Tongue (tissue), 3 donors: ENCODE measurements at places on chromosomes 7 and 10. TPM values are rescaled to one million over a fixed set of nuclear protein-coding genes. Genes with fewer than 3 reads are reported as not detected.

GRCh38 chr10:5076615-5077014 is 17.6 kb upstream of the AKR1C3 start:
- no peak for DNase-seq

DNA sequence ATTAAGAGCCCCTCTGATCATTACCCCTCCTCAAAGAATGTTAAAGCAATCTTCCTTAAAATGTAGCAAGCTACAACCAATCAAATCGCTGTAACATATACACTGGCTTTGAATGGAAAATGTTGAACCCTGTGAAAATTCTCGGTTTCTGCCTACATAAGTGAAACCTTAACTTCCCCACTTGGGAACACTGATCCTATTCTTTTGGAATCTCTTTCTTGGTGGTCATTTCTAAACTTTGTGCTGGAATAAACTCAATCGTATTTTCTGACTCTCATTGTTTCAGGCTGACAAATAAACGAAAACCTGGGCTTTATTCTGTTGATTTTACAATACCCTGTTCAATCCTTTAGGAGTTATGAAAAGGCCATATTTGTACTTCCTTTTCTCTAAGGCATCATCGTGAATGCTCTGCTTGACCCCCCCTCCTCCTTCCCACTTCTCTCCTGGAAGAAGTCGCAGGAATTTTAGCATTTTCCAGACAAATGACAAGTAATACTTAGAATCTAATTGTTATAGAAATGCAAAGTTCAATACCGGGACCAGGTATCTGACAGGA is 155.1 kb upstream of the FAM13C start:
- peak; percentile 73 for DNase-seq

GRCh38 chr7:66697449-66698438 is 42.8 kb upstream of the RABGEF1 start:
- peak; percentile 45 for DNase-seq

DNA sequence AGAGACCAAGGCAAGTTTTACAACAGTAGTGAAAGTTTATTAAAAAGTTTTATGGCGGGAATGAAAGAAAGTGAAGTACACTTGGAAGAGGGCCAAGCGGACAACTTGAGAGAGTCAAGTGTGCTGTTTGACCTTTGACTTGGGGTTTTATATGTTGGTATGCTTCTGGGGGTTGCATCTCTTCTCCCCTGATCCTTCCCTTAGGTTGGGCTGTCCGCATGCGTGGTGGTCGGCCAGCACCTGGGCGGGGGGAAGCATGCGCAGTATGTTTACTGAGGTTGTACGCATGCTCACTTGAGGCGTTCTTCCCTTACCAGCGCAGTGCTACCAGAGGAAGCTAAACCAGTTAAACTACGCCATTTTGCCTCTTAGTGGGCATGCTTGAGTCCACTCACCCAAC is 31.9 kb downstream of the NUP42 start:
- no peak for DNase-seq

DNA sequence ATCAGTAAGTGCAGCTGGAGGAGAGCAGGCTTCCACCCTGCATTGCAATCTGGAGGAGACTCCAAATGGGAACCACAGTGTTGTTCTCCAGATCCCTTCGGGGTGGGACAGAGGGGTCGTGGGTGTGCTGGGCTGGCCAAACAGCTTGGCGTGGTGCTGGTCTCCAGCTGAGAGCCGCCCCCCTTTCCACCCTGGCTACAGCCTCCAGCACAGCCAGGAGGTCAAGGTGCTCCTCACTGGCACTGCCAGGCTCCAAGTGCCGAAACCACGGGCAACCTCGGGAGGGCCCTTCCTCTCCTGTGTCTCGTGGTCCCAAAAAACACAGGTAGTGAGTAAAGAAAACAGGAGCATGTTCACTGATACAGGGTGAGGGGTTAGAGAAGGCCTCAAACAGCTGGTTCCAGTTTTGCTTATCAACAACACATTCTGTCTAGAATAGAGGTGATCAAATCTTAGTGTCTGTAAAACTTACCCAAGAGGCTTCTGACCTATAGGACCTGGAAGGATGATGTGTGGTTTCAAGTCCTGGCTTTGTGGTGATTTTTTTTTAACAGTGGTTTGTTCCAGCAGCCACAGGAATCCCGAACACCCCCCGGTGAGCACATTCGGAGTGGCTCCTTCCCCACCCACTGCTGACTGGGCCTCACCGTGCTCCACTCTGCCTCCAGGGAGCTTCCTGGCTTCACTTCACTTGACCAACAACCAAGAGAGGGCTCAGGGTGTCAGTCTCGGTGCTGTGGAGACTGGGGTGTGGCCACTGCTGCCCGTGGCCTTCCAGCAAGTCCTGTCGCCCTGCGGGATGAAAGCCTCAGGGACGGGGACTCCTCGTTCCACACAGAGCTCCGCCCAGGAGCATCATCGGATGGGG is 31.2 kb upstream of the EN2 start:
- DNase-seq, result no peak

DNA sequence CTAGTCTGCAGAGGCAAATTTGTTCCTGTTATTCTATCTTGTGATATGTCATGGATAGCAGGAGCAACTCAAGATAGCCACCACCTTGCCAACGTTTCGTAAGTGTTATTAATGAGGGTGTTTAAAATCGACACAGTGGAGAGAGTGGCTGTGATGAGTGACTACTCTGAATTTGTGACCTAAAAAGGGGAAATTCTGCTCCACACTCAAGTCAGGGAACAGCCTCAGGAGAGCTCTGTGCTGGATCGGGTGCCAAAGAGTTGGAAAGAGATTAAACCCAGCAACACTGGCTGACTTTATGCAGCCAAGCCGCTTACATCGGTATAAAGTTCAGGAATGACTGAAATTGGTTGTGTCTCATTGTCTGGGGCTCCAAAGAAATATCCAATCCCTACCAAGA is 9.5 kb downstream of the TACC2 start:
- DNase-seq, result no peak

- no peak for DNase-seq
These were observed 44.3 kb upstream of the INPP5A start for GRCh38 chr10:132493246-132493755.

- no peak for DNase-seq
These were observed 1.8 kb downstream of the SNX8 start for GRCh38 chr7:2312267-2312929.

- DNase-seq, result no peak
These were observed 34.8 kb upstream of the CHST15 start for GRCh38 chr10:124127965-124128810.

DNA sequence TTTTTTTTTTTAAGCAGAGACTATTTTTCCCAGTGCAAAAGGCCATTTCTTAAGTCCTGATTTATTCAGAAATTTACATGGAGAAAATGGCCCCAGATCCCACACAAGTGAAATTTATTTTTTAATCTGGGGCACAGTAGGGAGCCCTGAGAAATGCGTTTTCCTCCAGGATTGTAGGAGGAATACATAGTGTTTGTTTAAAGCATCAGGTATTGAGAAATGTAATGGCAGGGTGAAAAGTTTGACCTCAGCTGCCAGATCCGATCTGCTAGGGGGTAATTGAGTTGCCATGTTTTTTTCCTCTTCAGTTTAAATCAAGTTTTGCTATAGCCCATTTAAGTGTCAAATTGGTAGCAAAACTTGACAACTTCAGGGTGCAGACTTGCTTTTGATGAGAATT is 110.0 kb downstream of the LRMDA start:
- DNase-seq, result no peak

- no peak for DNase-seq
These were observed 31.0 kb downstream of the CHST15 start for GRCh38 chr10:124062390-124062789.

GRCh38 chr10:95260909-95261552 is 29.8 kb downstream of the PDLIM1 start:
- DNase-seq, result no peak

DNA sequence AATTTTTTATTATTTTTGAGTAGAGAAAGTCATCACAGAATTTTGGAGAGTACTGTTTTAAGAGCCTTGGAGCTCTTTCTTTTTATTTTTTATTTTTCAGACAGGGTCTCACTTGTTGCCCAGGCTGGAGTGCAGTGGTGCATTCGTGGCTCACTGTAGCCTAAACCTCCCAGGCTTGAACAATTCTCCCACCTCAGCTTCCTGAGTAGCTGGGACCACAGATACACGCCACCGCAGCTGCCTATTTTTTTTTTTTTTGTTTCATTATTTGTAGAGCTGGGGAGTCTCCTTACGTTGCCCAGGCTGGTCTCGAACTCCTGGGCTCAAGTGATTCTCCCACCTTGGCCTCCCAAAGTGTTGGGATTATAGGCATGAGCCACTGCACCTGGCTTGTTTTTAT is 10.6 kb downstream of the CPA4 start:
- DNase-seq, result no peak

DNA sequence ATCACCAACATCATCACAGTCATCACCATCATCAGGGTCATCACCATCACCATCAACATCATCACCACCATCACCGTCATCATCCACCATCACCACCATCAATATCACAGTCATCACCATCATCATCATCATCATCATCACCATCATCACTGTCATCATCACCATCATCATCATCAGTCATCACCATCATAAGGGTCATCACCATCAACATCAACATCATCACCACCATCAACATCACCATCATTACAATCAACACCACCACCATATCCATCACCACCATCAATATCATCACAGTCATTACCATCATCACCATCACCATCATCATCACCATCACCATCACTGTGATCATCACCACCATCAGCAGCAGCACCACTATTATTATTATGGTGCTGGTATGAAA is 218.9 kb downstream of the TNS3 start:
- DNase-seq, result no peak

- no peak for DNase-seq
These were observed 264.1 kb downstream of the PHF14 start for GRCh38 chr7:11237742-11238141.

DNA sequence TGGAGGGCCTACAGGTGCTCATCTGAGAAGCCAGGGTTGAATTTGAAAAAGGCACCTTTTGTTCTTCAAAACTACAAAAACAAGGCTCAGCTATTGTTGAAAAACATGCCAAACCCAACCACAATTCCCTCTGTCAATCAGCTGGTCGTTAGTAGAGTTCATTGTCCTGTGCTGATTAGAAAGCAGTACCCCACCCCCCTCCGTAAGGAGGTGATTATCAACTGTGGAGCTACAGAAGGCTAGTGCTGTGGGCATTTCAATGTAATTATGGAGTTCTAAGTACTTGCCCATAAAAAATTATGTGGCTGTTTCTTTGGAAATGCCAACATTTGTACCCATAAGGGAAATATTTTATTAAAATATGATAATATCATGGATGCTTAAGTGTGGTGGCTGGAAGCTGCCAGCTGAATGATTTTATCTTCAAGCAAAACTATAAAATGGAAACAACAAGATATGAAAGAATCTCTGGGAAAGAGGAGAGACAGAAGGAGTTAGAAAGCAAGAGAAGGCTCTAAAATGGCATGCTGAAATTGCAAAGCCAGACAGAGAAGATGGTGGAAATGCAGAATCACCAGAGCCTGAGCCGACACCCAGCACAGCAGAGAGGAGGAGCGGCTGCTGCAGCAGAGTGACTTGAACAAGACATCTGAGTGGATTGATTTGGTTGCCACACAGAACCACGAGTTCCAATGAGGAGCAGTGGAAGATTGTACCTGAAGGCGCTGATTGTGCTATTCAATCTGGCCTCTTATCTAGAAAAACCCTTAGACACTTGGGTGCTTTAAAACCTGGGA is 179.5 kb upstream of the LRGUK start:
- no peak for DNase-seq

DNA sequence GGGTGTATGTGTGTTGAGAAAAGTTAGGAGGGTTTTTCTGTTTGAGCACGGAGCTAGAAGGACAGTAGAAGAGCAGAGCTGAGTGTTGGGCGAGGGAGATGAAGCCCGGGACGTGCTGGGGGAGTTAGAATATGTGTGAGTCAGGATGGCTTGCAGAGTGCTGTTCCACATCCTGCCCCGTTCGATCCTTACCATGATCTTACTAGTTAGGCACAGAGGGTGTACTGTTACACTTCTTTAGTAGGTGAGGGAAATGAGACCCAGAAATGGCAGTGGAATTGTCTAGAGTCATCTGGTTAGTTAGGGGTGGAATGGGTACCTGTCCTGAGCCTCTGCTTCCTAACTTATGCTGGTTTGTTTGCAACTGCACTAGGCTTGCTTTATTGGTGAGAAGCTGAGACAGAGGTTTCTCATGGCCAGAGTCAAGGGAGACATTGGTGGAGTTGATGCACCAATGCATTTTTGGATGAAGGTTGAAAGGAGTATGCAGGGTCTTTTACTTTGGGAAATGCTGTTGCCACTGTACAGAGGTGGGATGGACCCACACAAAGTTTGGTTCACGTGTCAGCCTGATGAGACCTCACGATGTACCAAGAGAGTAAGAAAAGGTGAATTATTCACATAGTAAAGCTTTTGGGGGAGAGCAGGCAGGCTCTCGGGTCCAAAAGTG is 42.4 kb downstream of the CCNY start:
- no peak for DNase-seq

GRCh38 chr7:142482891-142483658 is 225.2 kb upstream of the PRSS58 start:
- DNase-seq, result peak; percentile 54

- no peak for DNase-seq
These were observed 3.7 kb downstream of the METTL27 start for GRCh38 chr7:73838642-73839041.

- DNase-seq, result no peak
These were observed 130.3 kb downstream of the SDK1 start for GRCh38 chr7:3431306-3431705.

DNA sequence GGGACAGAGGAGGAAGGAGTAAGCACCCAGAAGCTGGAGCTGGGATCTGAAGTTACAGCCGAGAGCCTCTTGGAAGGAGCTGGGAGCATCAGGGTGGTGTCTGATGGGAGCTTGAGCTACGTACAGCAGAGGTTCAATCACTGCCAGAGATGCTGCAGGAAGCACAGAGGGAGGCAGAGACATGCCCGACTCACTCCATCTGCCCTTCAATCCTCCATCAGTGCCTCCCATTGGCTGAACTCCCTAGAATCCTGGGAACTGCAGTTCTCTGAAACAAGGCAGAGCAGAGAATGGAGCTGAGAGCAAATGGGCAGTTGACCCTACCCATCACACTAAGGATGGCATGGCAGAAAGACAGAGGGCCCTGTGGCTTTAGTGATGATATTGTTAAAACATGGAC is 40.0 kb upstream of the CTBP2 start:
- no peak for DNase-seq

The PHKG1 gene
- 65.2 TPM for total RNA-seq

The OR2A1 gene
- 0.10 TPM for total RNA-seq

The SPACDR gene
- not detected for total RNA-seq

The CFAP70 gene
- 1.8 TPM for total RNA-seq

The CCDC186 gene
- 41.2 TPM for total RNA-seq

The IFIT1B gene
- total RNA-seq, result 0.92 TPM

The GNA12 gene
- total RNA-seq, result 20.3 TPM

The AMPH gene
- 10.7 TPM for total RNA-seq

The NPY gene
- total RNA-seq, result not detected

The FAM237B gene
- total RNA-seq, result not detected
